Stimulated activated CD4-positive, alpha-beta T cell treated with anti-CD3 and anti-CD28 coated beads, Interleukin-12 subunit alpha, Interleukin-12 subunit beta, amount 100 ng/mL, for 48 hours (primary cell): ENCODE measurements at places on chromosomes 6 and 20.
A peak's percentile ranks its signal among the peaks of the same experiment; 100 is the strongest.

DNA sequence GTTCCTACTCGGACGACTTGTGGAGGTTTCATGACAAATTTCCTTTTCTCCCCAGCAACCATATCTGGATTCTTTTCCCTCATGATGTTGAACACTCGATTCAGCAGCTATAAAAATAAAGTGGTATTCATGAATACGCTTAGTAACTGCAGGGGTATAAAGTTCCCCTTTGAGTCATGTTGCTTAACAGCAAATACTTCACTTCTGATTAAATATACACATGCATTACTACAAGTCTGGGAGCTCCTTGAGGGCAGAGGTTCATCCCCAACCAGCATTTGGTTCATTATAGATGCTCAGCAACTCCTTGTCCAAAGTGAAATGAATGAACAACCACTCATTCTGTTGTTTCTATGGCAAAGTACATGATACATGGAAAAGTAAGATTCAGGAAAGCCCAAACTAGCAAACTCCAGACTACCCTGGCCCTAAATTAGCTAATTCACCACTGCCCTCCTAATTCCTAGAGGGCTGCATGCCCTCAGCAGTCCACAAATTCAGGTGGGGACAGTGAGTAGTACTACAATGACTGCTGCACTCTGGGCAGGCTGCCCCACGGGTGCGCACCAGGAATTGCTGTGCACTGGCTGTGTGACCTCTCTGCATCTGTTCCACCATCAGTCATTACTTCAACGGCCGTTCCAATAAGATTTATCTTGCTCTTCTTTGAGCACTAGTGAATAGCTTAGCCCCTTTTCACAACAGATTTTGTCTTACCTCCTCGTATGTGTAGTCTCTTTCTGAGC lies 15.2 kb downstream of the EIF2S2 start:
- DNase-seq: no peak

- no peak for DNase-seq
These were observed 205.4 kb downstream of the SOD2 start for GRCh38 chr6:159487636-159488035.

GRCh38 chr20:62063981-62064769 lies 1.5 kb downstream of the TAF4 start:
- no peak for DNase-seq

DNA sequence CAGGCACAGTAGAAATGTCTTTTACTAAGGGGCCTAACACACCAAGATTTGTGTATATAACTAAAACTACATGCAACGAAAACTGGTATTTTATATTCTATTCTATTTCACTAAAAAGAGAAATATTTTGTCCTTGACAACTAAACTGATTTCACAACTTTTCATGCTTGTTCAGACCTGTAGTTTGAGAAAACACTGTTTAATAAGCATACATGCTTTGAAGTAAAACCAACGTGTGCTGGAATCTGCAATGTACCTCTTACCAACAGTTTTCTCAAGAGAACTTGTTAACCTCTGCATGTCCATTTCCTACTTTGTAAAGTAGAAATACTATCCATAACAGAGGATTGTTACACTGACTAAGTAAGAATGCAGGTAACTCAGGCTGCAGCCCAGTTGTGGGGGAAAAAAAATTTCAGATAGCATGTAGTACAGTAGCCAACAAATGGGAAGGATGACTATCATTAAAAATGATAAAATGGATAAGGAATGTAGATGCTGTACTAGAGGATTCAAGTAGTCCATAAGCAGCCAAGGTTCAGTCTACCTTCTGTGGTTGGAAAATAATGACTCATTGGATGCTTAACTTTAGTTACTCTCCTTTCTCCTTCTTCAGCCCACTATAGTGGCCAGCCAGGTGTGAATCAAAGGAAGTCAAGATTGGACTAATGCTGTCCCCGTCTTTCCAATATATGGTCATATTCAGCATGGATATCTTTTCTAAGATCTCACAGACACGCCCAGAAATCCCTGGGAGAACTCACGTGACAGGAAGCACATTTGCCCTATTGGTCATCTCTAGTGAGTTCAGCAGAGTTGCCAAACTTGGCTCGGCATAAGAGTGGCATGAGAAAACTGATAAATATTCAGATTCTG lies 65.2 kb downstream of the HFE start:
- no peak for DNase-seq

- DNase-seq: no peak
These were observed 6.1 kb upstream of the ZNFX1 start for GRCh38 chr20:49283703-49284625.

GRCh38 chr6:16748025-16748319 lies 13.3 kb downstream of the ATXN1 start:
- DNase-seq: no peak

DNA sequence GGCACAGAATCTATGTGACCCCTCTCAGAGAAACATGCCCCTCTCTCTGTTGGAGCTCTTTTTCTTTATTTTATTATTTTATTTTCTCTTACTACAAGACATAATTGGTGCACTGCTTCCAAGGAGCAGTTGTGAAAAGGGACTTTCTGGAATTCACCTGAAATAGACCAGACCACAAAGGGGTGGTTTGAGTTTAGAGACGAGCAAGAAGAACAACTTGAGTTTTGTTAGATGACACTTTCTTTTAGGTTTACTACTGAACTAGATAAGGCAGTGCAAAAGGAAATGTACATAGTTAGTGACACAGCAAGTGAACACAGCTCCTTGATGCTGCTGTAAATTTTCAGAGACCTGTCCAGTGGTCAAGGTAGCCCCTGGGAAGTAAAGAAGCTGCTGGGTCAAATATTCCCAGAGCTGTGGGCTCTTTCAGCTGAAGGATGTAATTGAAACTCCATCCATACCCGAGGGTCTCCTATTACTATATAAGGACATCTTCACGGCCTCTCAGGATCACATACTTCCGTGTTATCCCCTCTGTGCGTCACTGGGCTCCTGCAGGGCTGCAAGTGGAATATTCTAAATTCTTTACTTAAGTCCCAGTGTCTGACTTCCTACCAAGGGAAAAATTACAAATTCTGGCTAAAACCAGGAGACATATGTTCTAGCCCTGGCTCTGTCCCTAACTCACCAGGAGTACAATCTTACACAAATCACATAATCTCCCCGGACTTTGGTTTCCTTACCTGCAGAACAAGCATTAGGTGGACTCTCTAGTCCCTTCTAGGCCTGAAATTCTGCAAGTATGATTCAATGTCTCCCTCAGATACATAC lies 69.1 kb upstream of the ADTRP start:
- DNase-seq: no peak

GRCh38 chr6:41901882-41902519 lies 6.8 kb upstream of the USP49 start:
- DNase-seq: peak; percentile 49

GRCh38 chr6:127515234-127515793 lies 3.8 kb downstream of the MTCL3 start:
- DNase-seq: peak; percentile 3

DNA sequence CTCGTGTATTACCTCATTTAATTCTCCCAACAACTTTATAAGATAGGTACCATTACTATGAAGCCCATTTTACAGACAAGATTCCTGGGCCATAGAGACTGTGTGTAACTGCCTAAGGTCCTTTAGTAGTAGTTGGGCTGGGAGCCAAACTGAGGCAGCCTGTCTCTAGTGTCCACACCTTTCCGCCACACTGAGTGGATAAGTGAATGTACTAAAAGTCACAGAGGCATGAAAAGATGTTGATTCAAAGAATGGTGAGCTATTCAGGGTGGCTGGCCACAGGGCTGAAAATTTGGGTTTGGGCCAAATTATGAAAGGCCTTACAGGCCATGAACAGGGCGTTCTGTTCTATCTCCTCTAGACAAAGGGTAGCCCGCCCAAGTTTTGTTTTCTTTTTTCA lies 11.0 kb downstream of the CD24 start:
- no peak for DNase-seq

DNA sequence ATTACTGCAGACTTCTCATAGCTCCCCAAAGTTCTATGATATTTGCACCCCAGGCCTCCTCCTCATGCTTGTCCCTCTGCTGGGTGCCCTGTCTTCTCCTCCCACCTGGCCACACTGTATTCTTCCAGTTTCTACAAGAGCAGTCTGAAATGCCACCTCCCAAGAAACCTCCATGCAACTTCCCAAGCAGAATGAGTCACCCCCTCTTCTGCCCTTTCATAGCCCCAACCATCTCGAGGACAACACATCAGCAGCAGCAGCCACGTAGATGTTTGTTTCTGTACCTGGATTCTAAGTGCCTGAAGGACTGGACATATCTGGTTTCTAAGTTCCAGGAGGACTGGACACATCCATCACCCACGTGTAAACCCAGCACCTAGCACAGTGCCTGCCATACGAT lies 6.6 kb upstream of the ULBP2 start:
- DNase-seq: no peak

DNA sequence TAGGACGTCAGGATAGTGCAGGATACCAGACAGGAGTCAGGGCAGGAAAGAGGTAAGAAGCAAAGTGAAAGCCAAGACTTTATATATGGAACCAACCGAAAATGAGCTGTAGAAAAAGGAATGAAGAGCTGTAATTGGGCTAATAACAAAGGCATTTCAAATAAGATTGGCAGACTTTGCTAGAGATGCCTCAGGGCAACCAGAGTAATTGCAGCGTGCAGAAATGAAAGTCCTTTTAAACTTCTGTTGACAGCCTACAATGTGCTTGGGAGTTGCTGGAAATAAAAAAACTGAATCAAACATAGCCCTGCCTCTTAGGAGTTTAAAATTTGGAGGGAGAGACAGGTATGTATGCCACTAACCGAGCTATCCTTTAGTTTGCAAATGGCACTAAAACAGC lies 56.4 kb upstream of the NKX2-4 start:
- DNase-seq: no peak

DNA sequence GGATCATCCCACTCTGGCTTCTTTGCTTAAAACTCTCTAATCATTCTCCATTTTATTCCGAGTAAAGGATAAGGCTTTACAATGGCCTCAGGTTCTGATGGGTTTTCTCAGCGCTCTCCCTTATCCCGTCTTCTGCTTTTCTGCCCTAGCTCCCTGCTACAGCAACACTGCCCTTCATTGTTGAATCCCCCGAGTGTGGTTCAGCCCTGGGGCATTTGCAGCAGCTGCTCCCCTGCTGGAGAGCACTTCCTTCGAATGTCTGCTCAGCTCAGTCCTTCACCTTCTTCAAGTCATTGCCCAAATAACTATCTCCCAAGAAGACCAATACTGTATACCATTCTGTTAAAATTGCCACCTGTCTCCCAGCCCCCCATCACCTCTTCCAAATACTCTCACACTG lies 111.8 kb downstream of the TBXT start:
- no peak for DNase-seq

- DNase-seq: no peak
These were observed 52.0 kb downstream of the HIVEP1 start for GRCh38 chr6:12064131-12064530.

GRCh38 chr6:28240471-28240870 lies 11.6 kb downstream of the ZKSCAN4 start:
- no peak for DNase-seq

- no peak for DNase-seq
These were observed 33.1 kb upstream of the KCNB1 start for GRCh38 chr20:49515586-49515985.

DNA sequence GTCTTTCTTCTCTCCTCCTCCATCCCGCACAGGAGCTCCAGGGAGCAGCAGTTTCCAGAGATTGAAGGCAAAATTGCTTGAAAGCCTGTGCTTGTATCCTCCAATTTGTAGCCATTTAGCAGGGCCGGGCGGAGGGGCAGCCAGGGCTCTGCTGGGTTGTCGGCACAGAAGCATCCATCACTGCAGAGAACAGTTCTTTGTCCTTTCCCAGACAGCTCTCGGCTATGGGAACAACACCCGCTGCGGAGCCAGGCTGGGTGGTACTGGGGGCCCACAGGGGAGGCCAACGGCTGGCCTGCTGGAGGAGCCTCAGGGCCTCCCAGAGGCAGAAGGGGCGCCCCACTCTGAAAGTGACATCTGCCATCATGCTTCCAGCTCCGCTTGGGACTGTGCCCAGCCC lies 7.8 kb downstream of the HRH3 start:
- no peak for DNase-seq

GRCh38 chr20:4979841-4980410 lies 21.4 kb downstream of the SLC23A2 start:
- DNase-seq: no peak

DNA sequence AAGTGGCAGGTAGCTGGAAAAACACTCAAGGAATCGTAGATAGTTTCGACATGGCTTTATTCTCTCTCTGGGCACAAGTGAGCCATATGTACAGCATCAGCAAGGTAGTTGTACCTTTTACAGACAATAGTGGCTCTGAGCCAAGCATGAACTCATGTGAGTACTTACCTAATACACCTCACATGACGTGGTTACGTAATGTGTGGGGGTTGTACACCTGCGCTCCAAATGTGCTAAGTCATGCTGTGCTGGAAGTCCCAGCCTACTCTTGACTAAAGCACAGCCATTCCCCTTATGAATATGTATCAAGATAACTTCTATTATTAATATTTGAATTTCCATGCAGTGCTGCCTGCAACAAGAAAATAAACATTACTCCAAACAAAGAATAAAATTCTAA lies 78.8 kb upstream of the HMGN3 start:
- DNase-seq: no peak

GRCh38 chr6:139872665-139873064 lies 498.2 kb upstream of the CITED2 start:
- DNase-seq: no peak

DNA sequence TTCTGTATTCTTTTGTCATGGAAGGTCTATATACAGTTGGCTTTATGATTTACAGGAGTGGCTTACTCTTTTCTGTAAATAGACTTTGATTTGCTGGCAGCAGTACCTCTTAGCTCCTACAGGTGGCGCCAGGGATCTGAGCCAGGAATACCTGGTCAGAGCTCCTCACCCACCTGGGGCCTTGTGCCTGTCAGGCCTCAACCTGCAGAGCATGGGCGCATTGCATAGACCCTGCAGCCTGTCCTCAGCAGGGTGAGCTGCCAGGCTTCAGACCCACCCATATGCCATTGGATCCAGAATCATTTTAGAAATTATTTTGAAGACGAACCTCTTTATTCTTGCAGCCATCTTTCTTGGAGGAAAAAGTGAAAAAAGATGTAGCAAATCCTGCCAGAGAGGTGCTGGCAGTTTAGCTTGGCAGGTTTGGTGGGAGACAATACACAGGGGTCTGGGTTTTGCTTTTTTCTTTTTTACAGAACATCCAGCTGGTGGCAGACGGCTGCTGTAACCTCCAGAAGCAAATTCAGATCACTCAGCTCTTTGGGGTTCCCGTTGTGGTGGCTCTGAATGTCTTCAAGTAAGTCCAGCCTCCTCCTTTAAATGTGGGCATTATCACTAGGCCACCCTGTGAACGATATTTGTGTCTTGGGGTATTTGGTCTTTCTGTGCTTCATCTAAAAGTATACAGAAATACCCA lies 149.1 kb downstream of the MTHFD1L start:
- DNase-seq: peak; percentile 23

- no peak for DNase-seq
These were observed 30.4 kb downstream of the TGM2 start for GRCh38 chr20:38134427-38135270.

- DNase-seq: no peak
These were observed 10.7 kb downstream of the FIG4 start for GRCh38 chr6:109701774-109702173.

DNA sequence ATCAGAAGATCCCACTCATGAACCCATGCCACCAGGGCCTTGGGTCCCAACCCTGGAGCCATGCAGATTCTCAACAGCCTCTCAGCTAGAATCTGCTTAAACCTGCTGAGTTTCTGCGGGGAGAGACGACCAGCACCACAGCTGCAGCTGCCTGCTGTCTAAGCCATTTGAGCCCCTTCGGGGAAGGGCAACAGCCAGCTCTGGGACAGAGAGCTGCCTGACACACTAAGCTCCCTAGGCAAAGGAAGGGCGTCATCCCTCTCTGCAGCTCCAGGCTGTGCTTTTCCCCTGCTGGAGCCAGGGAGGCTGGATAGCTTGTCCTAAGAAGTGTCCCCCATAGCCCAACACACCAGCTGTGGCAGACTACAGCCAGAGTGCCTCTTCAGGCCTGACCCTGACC lies 182.5 kb downstream of the OTOR start:
- DNase-seq: no peak
